Activated naive CD8-positive, alpha-beta T cell treated with anti-CD3 and anti-CD28 coated beads, Interleukin-2, amount 10 ng/mL, durations not matched to agents 7 days and 5 days (primary cell): ENCODE measurements at places on chromosomes 7 and 10. TPM values are rescaled to one million over a fixed set of nuclear protein-coding genes. Genes with fewer than 3 reads are reported as not detected.

DNA sequence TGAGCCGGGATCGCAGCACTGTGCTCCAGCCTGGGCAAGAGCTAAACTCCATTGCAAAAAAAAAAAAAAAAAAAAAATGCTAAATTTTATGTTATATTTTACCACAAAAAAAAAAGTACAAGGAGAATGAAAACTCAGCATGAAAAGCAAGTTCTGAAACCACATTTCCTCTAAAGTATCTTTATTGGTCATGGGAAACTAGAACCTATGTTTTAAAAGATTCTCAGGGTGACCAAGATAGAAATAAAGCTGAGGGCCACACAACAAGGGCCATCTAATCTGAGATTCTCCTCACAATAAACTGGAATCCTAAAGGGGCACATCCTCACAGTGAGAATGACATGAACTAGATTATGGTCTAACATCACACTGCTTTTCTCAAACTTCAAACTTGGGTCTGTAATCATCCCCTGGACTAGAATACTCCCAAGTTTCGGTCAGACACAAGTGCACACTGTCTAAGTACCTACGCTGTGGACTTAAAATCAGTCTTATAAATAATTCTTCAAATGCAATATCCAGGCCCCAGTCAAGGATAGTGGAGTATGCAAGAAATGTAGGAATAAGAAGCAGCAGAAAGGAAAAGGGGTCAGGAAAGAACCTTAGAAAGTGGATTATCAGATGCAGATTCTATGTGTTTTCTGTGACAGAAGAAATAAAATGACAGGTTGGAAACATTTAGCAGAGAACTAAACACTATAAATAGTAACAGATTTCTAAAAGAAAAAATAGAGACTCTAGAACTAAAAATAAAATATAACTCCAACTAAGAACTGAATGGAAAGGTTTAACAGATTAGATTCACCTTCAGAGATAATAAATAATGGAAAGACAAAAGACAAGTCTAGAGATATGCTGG, 49.9 kb downstream of the COA1 start:
- DNase-seq: no peak

DNA sequence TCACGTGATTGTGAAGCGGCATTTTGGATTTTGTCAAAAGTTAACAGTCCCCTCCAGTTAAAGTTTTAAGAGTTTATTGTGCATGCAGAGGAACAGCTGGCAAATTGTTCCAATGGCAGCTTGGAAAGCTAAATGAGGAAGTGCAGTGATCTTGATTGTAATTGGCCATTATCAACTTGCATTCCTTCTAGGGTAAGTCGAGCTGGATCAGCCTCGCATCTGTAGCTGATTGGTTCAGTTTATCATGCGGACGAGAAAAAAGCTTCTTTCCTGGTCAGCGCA, 566 bp downstream of the ZNF789 start:
- DNase-seq: no peak

- no peak for DNase-seq
These were observed 20.3 kb upstream of the KLF6 start for GRCh38 chr10:3805201-3805790.

GRCh38 chr10:70578371-70578947, 24.1 kb downstream of the PRF1 start:
- peak; percentile 60 for DNase-seq

- no peak for DNase-seq
These were observed 249.8 kb downstream of the PTEN start for GRCh38 chr10:88113232-88113631.

DNA sequence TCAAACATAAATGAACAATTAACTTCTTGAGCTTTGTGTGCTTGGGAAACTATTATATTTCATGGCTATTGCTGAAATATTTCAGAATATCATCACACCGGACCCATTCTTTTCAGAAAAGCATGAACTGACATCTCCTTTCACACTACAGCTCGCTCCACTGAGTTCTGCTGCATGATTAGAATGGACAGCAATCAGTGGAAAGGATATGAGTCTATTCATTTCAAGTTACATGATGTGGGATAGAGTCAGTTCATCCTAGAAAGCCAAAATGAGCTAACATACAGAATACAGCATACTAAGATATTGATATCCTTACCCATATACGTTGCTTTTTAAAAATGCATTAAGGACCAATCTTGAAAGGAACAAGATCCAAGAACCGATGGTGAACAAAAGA, 1.1 kb upstream of the FAM53B start:
- no peak for DNase-seq

GRCh38 chr7:144866189-144866588, 30.3 kb upstream of the TPK1 start:
- no peak for DNase-seq

DNA sequence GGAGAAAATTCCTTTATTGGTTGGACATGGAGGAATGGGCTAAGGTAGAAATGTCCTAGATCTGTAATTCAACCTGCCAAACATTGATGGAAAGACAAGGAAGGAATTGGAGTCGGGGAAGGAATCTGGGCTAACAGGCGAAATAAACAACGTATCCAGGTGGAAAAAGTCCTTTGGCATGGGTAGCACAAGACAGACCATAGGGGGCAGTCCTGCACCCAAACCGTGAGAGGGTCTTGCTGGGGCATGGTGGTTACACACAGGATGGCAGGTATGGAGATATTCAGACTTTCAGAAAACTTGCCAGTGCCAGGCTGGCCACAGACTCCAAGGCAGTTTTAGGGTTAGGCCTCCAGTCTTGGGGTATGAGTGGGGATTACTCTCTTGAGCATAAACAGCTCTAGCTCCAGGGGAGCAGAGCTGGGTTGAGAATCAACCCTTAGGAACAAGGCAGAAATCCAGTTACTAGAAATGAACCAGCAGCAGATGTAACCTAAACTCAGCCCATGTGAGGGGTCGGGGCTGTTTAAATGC, 188.6 kb upstream of the GDF10 start:
- DNase-seq: no peak

DNA sequence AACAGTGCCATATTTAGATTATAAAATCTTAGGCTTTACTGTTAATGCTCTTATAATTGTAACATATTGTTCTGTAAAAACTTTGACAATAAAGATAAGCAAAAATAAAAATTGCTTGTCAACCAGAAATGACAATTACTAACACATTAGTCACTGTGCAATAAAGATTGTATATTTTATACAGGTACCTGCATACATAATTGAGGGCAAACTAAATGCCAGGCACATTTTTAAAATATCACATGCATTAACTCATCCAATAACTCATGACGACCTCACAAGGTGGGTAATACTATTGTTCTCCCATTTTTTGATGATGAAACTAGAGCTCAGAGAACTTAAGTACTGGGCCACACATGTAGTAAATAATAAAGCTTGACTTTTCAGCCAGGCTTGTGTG, 1020.2 kb upstream of the C7orf33 start:
- DNase-seq: no peak

GRCh38 chr10:107390563-107390962, 226.1 kb upstream of the SORCS1 start:
- no peak for DNase-seq

DNA sequence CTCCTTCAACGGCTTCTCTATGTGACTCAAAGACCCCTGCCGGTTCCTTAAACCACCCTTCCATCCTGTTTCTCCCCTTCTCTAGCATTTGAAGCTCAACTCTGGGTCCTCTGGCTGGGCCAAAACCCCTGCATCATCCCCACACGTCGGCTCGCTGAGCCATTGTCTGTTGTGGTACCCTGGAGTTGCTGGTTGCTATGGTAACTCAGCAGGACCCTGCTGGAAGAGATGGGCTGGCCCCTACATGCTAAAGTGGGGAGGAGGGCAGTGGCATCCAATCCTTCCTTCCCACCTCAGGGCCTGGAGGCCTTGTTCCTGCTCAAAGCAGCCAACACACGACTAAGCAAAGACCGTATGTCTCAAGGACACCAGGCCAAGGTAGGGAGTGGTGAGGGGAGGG, 452.5 kb downstream of the PLXNA4 start:
- no peak for DNase-seq

GRCh38 chr7:73526896-73527821, 5.1 kb upstream of the BAZ1B start:
- DNase-seq: no peak

GRCh38 chr7:158308001-158308400, 279.6 kb downstream of the PTPRN2 start:
- no peak for DNase-seq

DNA sequence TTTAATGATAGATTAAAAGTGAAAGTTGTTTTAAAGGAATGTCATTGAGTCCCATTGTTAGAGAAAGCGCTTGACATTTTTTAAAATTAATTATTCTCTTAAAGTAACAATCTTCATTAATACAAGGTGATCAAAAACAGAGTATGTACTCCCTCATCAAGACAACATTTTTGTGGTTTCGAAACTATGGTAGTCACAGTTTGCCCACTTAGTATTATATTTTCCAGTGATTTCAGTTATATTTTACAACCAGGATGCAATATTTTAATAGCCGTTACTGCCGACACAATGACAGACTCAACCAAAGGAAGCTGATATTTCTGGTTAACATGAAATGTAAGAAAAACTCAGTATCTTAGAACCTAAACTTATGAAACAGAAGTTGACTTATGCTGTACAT, 31.3 kb downstream of the MKX start:
- no peak for DNase-seq

- DNase-seq: no peak
These were observed 213.6 kb downstream of the CELF2 start for GRCh38 chr10:11231285-11231684.

DNA sequence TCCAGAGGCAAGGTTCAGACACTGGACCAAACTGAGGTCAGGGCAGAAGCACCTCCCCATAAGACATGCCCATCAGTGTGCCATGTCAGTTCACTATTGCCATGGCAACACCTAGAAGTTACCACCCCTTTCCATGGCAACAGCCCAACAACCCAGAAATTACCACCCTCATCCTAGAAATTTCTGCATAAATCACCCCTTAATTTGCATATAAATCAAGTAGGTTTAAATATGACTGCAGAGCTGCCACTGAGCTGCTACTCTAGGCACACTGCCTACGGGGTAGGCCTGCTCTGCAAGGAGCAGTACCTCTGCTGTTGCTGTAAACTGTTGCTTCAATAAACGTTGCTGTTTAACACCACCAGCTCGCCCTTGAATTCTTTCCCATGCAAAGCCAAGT, 12.7 kb downstream of the STEAP2 start:
- DNase-seq: no peak

DNA sequence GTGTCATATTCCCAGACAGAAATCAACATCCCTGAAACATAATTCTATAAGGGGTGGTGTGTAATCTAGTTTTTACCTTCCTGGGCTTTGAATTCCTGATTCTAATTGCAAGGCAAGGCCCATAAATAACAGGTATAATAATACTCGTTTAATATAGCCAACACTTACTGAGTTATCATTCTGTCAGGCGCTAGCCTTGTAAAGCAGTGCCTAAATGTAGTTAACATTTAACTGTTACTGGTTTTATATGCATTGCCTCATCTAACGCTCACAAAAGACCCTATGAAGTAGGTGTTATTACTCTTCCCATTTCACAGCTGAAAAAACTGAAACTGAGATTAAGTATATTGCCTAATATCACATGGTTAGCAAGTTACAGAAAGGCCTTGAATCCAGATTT, 772.5 kb downstream of the SUGCT start:
- DNase-seq: no peak

Gene SLC13A1
- total RNA-seq: not detected

Gene RBP3
- total RNA-seq: not detected

Gene ELMO1
- total RNA-seq: 73.4 TPM

Gene PAPSS2
- 2.2 TPM for total RNA-seq

Gene GNGT1
- not detected for total RNA-seq

Gene PRKG1
- not detected for total RNA-seq

Gene FAM180A
- not detected for total RNA-seq

Gene TET1
- 4.1 TPM for total RNA-seq

Gene SERPINE1
- total RNA-seq: 0.51 TPM

Gene LEP
- not detected for total RNA-seq

Gene IDI2
- total RNA-seq: not detected

Gene CFAP46
- not detected for total RNA-seq
